COLO829 (cell line): ENCODE measurements at places on chromosomes 13 and 19.

- DNase-seq = no peak
Observed at GRCh38 chr13:75906315-75906714, 270.2 kb downstream of the LMO7 start.

- no peak for DNase-seq
Observed at GRCh38 chr19:17337675-17338432, 501 bp downstream of the GTPBP3 start.

- DNase-seq = no peak
Observed at GRCh38 chr13:99434258-99434788, 66.9 kb upstream of the TM9SF2 start.

GRCh38 chr19:7596211-7596937 is 711 bp downstream of the CAMSAP3 start:
- no peak for DNase-seq

DNA sequence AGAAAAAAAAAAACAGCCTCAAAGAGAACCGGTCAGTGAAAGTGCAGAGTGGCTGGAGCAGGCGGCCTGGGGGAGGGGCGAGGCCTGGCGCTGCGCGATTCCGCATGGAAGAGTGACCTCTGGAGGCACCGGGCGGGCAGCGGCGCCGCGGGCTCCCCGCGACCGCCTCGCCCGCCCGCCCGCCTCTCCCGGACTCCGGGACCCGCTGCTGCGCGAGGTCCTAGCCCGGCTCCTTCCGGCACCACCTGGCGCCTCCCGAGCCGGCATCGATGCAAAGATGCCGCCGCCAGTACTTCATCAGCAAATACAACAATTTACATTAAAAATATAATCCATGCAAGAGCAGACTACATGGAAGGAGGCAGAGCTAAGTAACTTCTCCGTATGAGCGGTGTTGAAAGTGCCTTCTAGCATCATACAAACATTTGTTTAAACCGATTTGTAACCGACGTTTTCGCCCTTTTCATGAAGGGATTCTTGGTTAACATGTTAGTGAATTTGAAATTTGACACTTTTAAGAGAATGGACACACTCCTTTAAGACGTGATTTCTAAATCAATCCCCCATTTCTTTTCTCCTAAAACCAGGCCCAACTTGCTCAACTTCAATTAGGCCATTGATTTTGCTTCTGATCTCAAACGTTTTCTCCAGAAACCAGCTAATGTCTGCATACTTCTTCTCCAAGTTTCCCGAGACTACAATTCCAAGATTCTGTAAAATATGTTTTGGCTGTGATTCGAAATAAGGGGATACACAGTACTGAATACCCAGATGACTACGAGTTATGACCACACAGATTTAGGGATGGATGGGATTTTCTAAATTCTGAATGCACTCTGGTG is 2.1 kb downstream of the EFNB2 start:
- peak; percentile 50 for DNase-seq
